ENCODE measurements at places on chromosomes 16 and 17. TPM values are rescaled to one million over a fixed set of nuclear protein-coding genes. Genes with fewer than 3 reads are reported as not detected.

MMP25 gene
- not detected for polyA plus RNA-seq

SDR42E2 gene
- polyA plus RNA-seq = not detected

SLC16A11 gene
- polyA plus RNA-seq = not detected

KCNJ18 gene
- polyA plus RNA-seq = not detected

ACD gene
- 7.5 TPM for polyA plus RNA-seq

ADAD2 gene
- polyA plus RNA-seq = not detected

ABCC12 gene
- 20.7 TPM for polyA plus RNA-seq

SRR gene
- polyA plus RNA-seq = 44.1 TPM

TOM1L1 gene
- polyA plus RNA-seq = 9.2 TPM

NPB gene
- polyA plus RNA-seq = not detected

C1QTNF1 gene
- not detected for polyA plus RNA-seq

TERB1 gene
- polyA plus RNA-seq = not detected

MGAT5B gene
- 1.7 TPM for polyA plus RNA-seq

MFAP4 gene
- not detected for polyA plus RNA-seq

KRTAP17-1 gene
- not detected for polyA plus RNA-seq

TNFRSF13B gene
- polyA plus RNA-seq = not detected

CCL23 gene
- polyA plus RNA-seq = not detected

EVPL gene
- polyA plus RNA-seq = 0.39 TPM

KCNH6 gene
- polyA plus RNA-seq = 0.81 TPM

HOXB3 gene
- not detected for polyA plus RNA-seq

TBX21 gene
- not detected for polyA plus RNA-seq

ABCC6 gene
- polyA plus RNA-seq = not detected

CHAD gene
- 2.1 TPM for polyA plus RNA-seq

Measured in Purkinje cell (primary cell).